ENCODE measurements at places on chromosomes 3 and 15. TPM values are rescaled to one million over a fixed set of nuclear protein-coding genes. Genes with fewer than 3 reads are reported as not detected.

The RFT1 gene
- total RNA-seq, result 21.1 TPM

The TTLL13 gene
- total RNA-seq, result not detected

The ITIH4 gene
- 8.2 TPM for total RNA-seq

The ROBO1 gene
- total RNA-seq, result 250 TPM

The CSPG5 gene
- total RNA-seq, result 0.23 TPM

The SEMA3F gene
- total RNA-seq, result 21.3 TPM

The TRH gene
- 0.49 TPM for total RNA-seq

The CFAP100 gene
- not detected for total RNA-seq

The ULK4 gene
- 10.2 TPM for total RNA-seq

GRCh38 chr15:38708672-38709180 lies 144.1 kb upstream of the RASGRP1 start:
- DNase-seq, result no peak

DNA sequence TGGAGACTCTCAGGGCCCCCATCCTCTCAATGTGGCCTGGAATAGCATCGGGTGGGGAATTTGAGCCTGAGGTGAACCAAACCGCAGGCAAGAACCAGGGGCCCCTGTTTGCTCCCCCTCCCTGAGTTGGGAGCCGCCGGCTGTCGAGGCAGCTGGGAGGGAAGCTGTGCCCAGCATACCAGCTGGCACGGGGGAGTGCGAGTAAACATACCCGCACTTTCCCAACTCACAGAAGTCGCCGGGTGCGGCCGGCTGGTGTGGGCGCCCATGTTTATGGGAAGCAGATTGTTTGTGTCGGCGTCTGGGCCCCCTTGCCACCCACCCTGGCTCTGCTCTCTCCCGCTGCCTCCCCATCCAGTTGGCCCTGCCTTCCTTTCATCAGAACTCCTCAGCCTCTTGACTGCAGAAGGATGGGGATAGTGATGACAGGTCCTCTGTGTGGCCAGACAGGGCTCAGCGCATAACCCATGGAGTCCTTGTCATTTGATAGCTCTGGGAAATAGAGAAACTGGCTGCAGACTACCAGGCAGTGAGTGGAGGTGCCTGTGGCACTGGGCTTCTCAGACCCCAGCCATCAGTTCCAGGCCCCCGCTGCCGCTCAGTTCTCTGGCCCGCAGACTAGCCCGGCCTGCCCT lies 60.4 kb downstream of the CACNA2D2 start:
- no peak for DNase-seq

GRCh38 chr3:146640955-146641867 lies 36.1 kb upstream of the PLSCR5 start:
- peak; percentile 28 for DNase-seq

DNA sequence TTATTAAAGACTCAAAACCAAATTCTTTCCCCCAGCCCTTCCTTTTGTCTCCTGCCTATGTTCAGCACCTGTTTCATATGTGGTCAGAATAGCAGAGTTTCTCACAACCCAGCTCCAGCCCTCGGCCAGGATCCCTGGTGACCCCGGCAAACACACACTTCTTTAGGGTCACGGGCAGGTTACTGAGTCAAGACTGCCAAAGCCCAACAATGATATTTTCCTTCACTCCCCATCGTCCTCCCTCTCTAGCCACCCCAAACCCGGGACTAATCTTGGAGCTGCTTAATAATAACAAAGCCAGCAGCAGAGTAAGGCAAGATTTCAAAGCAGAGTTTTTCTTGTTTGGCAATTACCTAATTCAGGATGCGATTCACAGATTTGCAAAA lies 25.5 kb downstream of the RARB start:
- DNase-seq, result no peak

- DNase-seq, result no peak
Measured at GRCh38 chr15:74913041-74913440, 6.4 kb upstream of the FAM219B start.

DNA sequence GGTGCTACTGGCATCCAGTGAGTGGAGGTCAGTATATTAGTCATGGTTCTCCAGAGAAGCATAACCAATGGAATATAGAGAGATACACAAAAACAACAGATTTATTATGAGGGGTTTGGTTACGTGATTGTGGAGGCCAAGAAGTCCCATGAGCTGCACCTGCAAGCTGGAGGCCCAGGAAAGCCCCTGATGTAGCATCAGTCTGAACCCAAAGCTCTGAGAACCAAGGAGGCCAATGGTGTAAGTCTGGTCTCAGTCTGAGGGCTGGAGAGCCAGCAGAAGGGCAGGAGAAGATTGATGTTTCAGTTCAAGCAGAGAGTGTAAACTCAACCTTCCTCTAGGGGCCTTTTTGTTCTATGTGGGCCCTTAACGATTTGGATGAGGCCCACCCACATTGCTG lies 144.1 kb downstream of the KLF13 start:
- no peak for DNase-seq

- no peak for DNase-seq
Measured at GRCh38 chr3:158794936-158795518, 6.8 kb upstream of the MFSD1 start.

DNA sequence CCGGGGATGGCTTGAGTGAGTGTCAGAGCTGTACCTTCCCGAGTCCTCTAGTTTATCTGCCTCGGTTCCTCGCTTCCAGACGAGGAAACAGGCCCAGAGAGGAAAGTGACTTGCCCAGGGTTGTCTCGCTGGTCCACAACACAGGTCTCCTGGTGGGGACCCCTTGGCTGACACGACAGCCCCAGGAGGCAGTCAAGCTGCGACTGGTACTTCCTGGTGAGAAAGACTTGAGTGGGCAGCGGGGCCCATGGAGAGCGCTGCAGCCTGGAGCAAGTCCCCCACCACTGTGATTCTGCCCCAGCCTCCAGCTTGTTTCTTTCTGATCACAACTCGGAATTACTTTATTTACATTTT lies 600 bp upstream of the CHRNA5 start:
- DNase-seq, result peak; percentile 6

DNA sequence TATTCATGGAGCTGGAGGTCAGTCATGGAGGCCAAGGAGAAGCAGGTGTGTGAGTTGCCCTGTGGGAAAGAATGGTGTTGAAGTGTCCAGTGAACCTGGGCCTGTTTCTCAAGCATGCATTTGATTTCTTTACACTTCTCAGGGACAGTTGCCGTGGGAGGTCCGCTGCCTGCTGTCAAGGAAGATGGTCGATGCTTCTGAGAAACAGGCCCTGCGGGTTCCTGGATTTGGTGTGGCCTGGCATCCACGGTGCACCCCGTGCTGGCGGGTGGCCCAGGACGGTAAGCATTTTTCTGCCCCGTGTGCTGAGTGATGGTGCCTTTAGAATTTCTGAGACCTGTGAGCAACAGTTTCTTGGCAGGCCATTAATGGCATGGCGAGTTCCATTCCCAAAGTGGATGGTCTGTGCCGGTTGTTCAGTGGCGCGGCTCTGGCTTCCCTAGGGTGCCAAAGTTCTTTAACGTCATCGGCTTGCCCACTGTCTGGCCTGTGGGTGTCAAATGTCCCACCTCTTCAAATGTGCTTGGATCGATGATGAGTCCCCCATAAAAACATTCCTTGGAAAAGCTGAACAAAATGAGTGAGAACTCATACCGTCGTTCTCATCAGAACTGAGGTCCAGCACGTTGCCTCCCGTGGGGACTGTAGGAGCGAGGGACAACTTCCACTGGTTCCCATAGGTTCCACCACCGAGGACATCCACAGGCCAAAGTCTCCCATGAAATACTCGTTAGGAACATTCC lies 107.2 kb downstream of the SNRPN start:
- no peak for DNase-seq
